ENCODE measurements at places on chromosomes 13 and 19.

DNA sequence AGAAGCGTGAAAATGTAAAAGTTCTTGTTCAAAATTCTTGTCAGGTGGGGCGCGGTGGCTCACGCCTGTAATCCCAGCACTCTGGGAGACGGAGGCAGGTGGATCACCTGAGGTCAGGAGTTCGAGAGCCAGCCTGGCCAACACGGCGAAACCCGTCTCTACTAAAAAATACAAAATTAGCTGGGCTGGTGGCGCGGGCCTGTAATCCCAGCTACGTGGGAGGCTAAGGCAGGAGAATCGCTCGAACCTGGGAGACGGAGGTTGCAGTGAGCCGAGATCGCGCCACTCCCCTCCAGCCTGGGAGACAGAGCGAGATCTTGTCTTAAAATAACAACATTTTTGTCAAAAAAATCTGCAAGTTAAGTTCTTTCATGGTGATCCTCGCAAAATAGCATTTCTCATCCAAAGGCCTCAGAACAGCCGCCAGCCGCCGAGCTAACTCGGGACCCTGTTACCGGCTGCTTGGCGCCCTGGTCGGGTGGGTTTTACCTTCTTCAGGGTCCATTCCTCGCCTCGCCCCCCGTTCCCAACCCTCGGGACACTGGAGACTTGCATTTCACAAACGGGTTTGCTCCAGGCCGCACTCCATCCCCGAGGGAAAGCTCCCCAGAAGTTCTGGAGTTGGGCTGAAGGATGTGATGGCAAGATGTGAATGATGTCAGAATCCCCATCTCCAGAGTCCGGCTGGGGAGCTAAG, 1.6 kb downstream of the LATS2 start:
- DNase-seq, result no peak

DNA sequence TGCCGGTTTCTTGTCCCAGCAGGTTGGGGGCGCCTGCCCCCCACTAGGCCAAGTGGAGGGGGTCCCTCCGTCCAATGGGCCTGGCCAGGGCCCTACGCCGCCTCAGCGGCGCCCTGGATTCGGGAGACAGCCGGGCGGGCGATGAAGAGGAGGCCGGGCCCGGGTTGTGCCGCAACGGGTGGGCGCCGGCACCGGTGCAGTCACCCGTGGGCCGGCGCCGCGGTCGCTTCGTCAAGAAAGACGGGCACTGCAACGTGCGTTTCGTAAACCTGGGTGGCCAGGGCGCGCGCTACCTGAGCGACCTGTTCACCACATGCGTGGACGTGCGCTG, 6.2 kb downstream of the KCNJ14 start:
- no peak for DNase-seq

GRCh38 chr13:34044041-34044440, 226.1 kb downstream of the RFC3 start:
- DNase-seq, result no peak

DNA sequence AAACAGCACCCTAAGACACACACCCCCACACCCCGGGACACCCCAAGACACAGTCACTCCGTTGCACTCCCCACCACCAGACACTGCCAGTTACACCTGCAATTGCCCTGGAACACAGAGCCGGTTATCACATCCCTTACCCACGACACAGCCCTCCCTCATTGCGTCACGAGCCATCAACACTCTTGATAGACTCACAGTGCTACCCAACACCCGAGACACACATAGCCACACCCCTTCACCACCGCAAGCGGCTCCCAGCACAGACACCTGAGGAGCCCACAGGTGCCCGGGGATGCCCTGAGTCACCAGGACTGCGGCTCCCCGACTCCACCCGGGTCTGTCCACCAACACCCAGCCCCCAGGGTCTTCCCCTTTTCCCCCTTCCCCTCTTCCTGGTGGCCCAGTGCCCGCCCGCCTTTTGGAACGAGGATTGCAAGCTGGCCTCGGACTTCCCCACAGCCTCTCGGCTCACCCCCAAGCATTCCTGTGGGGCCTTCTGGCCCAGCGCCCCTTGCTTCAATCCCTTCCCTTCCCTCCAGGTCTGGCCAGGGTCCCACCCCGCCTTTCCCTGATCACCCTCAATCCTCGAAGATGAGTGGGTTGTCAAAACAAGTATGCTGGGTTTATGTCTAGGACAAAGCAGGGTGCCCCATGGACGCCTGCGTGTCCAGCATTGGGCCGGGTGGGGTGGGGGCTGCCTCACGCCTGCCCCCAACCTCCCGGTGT, 1.7 kb upstream of the PTGER1 start:
- peak; percentile 25 for DNase-seq

DNA sequence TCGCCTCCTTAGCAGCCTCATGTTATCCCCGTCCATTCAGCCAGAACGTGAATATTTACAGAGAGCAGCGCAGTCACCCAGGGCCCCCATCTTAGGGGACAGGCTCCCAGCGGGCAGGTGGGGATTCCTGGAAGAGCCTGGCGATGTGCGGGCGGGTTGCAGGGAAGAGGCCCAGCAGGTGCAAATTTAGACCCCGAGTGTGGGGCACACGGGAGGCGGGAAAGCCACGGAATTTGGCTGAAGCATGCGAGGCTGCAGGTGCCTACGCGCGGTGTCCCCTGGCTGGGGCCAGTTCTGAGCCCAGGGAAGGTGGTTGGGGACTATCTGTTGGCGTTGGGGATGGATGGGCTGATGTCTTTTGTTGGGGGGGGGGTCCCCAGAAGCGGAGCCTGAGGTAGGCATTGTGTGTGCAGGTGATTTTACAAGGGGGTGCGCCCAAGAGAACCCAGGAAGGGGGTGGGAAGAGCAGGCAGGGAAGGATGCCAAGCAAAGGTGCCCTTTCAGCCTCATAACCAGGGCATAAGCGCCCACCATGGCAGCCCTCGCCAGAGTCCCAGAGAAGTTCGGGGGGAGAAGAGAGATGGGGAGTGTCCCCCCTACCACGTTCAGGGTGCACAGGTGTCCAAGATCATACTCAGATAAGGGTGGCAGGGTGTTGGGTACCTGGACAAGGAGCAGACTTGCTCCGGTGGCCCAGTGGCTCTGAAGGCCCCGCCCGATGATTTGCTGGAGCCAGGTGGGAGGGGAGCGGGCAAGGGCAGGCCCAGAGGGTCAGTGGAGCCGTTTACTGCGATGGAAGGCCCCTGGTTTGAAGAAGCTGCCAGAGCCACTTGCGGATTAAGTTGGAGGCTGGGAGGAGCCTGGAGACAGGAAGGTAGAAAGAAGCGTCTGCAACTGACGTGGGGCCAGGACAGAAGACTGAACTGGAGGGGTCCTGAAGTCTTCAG, 1.2 kb downstream of the TPGS1 start:
- no peak for DNase-seq

Data from NK-92 treated with Interleukin-12 subunit alpha and Interleukin-12 subunit beta, amount 100 ng/mL, for 24 hours (cell line).